ENCODE measurements at places on chromosomes 5 and 9.

- DNase-seq, result no peak
Observed at GRCh38 chr9:128393145-128393775, 22.1 kb downstream of the URM1 start.

DNA sequence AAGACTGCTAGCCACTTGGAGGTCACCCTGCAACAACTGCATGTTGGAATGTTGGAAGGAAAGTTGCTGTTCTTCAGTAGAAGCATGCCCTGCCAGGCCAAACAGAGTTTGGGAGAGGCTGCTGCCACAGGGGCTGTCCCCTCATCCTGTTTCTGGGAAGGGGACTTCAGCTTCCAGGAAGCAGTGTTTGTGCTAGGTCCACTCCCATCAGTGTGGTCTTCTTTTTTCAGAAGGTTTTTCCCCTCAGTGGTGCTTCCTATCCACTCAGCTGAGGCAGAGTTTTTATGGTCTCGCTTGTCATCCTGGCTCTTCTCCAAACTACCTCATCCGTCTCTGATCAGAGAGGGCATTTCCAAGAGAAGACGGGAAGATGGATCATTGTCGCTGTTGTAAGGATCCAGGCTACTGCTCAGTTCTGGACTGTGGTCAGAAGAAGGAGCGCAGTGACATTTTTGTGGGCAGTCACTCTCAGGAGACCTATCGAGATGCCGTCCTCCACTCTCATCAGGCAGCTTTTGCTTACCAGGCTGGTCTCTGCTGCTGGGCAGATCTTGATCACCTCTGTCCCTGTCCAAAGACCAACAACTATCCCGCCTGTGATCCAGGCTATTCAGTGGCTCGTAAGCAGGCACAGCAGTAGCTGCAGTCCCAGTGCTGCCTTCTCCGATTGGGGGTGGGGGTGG, 97.8 kb upstream of the C5orf63 start:
- no peak for DNase-seq

DNA sequence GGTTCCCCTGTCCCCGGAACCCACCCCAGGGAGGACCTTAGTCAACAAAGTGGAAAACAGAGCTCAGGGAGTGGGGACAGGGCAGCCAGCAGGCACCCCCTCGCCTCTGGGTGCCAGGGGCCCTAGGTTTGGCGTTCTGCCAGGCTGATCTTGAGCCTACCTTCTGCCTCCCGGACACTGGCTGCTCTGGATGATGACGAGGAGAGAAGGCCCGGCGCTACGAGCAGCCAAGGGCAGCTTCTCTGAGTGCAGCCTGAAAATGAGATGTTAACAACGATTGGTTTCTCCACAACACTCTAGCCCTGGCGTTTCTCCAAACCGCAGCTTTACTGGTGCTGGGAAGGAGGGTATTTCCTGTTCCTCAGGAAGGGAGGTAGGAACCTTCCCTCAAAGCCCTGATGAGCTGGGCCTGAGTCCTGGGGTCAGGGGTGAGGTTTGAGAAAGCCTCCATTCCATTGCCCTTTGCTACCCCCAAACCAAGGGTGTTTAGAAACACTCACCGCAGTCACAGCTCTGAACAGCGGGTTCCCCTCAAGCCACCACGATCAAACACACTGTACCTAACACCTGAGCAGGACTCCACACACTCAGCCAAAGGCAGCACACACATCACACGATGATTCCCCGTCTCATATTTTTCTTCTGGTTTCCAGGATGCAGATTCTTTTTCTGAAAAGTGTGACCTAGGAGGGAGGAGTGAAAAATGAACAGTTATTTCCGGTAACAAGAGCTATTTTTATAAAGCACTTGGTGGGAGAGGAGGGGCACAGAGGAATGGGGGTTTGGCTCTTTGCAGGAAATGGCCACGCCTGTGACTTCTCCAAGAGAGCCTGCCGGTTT, at the start of gene STING1:
TSS of gene STING1 (minus strand) at position 709 of the 840 bp plus-strand sequence. CDS start 1,054 bp downstream, outside the sequence.
- peak; percentile 82 for DNase-seq

DNA sequence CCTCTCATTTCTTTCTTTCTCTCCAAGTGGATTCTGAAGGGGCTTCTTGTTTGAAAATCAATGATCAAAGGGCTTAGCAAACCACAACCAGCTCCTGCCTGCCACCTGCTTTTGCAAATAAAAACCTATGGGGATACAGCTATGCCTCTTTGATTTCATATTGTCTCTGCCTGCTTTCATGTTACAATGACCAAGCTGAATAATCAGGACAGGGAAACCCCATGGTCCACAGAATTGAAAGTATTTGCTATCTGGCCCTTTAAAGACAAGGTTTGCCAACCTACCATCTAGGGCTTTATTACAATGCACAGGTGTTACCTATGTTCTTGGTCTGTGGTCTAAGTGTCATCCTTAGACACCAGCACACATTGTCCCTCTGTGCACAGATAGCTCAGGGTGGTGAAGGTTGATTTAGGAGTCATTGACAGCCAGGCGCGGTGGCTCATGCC, 28.8 kb upstream of the PLIN2 start:
- no peak for DNase-seq

GRCh38 chr5:59095480-59095879, 512.6 kb downstream of the RAB3C start:
- no peak for DNase-seq

GRCh38 chr5:84635235-84636055, 250.8 kb upstream of the EDIL3 start:
- no peak for DNase-seq

GRCh38 chr9:72680593-72681282, 159.3 kb downstream of the TMC1 start:
- DNase-seq, result no peak

All from activated CD8-positive, alpha-beta memory T cell treated with anti-CD3 and anti-CD28 coated beads for 24 hours (primary cell).